IPS DF 19.7 (cell line): ENCODE measurements at places on chromosomes 5 and 9.

DNA sequence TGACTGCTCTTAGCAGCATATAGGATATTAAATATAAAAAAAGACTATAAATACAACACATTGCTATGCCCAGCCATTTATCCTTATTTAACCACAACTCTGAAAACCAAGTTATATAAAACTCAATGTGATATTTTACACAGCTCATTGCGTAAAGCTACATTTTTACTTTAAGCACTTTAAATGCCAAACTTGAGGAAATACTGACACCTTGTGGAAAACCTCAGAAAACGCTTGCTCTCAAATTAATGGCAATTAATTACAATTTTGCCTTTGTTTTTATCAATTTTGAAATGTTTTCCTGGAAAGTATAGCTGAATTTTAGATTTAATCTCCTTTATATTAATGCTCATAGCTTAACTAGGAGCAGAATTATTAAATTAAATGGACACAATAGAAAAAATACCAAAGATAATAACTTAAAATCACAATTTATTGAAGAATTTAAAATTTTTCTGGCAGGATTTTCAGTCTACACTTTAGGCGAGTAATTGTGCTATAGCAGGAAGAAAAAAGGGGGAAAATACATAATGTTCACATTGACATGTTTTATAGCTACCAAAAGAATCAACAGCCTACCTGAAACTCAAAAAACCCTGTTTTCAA is 25.2 kb upstream of the PLAC8L1 start:
- no peak for DNase-seq

- no peak for DNase-seq
Measured at GRCh38 chr5:116305899-116306298, 221.1 kb downstream of the COMMD10 start.

DNA sequence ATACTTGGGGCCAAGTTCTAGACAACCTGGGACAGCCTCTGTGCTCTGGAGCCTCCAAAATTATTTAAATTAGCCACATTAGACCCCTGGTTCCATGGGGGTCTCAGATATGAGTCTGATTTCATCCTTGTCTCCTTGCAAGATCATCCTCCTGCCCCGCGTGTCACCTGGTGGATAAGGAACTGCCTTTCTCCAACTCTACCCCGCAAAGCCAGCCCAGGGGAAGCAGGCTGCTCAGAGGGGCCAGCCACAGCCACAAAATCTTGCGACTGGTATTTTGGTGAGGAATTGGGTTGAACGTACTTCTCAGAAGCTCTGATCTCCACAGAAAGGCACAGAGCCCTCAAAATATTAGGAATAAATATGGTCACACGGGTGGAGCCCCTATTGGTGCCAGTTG is 101.2 kb downstream of the AK8 start:
- DNase-seq: no peak

DNA sequence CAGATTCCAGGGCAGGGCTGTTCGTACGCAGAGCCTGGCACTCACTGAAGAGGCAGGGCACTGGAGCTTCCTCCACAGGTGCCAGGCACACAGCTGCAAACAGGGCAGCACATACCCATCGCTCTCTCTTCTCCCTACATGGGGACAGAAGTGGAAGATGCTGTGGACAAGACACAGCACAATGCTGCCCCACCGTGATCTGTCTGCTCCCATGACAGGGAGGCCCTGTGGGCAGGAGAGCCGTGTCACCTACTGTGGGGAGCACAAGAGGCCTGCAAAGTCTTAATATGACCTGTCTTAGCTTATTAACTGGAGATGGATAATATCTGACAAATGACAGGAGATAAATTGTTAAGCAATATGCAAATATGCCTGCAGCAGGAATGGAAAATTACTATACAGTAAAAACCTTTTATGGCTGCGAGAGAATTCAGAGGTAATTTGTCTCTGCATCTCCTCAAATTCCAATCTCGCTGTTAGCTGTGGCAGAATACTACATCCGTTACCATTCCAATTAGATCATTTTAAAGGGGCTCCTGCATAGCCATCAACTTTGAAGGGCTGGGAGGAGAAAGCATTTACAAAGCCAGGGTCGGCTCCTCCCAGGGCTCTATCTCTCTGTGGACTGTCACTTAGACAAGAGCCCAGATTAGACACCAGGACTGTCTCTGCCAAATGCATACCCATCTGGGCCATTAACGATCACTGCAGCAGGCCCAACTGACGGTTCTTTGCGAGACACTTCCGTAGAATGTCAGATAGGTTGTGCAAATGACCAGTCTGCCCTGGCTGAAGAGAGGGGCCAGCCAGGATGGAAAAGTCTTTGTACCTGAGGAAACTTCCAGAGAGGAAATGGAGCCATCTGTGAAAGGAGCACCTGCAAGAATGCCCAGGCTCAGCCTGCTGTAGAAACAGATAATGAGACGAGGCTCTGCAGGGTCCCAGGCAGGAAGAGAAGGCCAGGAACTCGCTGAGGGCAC is 90.7 kb upstream of the FSTL4 start:
- no peak for DNase-seq

DNA sequence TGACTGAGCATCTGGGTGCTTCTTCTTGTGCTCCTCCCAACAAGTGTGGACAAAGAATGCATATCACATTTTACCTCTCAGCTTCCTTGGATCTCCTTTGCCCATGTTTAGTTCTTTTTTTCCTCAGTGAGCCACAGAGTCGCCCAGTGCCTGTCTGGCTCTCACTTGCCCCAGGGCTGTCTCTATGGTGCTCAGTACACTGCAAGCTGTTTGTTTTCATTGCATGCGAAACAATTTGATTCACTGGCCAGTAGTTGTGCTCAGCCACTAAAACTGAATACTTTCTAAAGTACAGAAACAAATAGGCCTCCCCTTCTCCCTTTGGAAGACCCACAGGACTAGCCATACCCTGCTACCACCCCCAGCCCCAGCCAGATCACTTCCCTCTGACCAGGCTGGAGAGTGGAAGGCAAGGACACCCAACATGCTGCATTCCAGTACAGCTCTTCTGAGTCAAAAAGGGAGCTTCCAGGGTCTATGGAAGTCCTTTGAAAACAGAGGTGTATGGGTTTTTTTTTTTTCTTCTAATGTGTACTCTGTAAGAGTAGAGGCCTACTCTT is 3.8 kb downstream of the LHFPL2 start:
- no peak for DNase-seq

DNA sequence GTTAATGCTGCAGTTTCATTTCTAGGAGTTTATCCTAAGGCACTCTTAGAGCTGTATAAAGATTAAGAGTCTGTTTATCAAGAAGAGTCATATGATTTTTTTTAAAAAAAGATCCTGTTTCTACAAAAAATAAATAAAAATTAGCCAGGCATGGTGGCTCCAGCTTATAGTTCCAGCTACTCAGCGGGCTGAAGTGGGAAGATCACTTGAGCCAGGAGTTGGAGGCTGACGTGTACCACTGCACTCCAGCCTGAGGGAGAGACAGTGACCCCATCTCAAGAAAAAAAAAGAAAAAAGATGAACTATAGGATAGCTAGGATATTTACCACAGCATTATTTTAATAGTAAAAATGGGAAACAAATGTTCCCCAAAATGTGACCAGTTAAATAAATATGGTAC is 3.3 kb upstream of the UBE2D2 start:
- no peak for DNase-seq

DNA sequence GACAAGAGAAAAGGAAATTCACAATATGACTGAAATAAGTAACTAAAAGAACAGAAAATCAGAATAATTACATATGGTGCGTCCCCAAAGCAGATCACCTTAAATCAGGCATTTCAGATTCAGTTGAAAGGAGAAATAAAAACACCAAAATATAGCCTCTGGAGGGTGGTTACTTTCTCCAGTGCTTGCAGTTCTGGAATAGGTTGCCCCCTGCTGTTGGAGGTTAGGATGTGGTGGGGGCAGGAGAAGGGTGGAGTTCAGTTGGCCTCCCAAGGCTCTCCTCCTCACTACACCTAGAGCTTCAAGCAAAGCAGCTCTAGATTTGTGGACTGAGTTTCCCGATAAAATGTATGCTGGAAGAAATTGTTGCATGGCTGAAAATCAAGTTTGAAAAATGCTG is 338.2 kb upstream of the TLE4 start:
- no peak for DNase-seq
